H4 (cell line): ENCODE measurements at places on chromosomes 11 and 22. TPM values are rescaled to one million over a fixed set of nuclear protein-coding genes. Genes with fewer than 3 reads are reported as not detected.
A peak's percentile ranks its signal among the peaks of the same experiment; 100 is the strongest.

Gene ALX4
- total RNA-seq: 2.5 and 2.9 TPM in 2 replicates

DNA sequence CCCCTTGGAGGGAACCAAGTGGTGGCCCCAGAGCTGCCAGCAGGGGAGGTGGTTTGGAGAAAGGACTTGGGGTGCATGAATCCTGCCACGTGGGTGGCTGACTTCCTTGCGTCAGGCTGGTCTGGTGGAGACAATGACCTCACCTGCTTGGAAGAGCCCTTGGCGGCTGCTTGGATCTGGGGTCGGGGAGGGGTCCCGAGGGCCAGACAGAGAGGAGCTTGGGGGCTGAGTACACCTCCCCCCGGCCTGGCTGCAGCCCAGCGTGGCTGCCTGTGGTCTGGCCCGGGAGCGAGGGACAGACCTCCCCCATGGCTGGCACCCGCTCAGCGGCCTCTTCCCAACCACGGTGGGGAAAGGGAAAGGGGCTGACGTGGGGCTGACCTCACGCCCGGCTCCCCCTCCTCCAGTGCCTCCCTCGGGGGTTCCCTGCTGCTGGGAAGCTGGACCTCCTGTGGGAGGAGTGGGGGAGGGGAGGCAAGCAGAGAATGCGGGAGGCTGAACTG lies 13.8 kb downstream of the LIF start:
- no peak for DNase-seq

DNA sequence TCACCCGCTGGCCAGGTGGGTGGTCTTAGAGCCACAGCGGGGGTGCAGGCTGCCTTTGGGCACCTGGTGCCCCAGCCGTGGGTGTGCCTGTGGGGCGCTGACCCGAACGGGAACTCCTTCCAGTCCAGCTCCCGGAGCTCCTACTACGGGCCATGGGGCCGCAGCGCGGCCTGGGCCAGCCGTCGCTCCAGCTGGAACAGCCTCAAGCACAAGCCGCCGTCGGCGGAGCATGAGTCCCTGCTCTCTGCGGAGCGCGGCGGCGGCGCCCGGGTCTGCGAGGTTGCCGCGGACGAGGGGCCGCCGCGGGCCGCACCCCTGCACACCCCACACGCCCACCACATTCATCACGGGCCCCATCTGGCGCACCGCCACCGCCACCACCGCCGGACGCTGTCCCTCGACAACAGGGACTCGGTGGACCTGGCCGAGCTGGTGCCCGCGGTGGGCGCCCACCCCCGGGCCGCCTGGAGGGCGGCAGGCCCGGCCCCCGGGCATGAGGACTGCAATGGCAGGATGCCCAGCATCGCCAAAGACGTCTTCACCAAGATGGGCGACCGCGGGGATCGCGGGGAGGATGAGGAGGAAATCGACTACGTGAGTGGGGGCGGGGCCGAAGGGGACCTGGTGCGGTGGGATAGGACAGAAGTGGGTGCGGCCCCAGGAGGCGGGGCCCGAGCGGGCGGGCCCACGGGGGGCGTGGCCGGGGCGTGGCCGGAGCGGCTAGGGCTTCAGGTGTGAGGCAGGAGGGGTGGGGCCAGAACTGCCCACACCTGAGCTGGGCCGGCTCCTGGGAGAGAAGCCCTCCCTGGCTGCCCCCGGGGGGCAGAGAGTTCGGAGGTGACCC lies 91.5 kb downstream of the CACNA1I start:
- DNase-seq: no peak

DNA sequence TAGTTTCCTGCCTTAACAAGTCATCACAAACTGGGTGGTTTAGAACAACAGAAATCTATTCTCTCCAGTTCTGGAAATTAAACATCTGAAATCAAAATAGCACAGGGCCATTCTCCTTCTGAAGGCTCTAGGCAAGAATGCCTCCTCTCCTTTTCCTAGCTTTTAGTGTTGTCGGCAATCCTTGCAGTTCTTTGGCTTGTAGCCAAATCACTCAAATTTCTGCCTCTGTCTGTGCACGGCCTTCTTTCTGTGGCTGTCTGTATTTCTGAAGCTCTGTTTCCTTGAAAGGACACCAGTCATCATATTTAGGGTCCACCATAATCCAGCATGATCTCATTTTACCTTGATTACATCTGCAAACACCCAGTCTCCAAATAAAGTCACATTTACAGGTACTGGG lies 795.5 kb downstream of the METTL15 start:
- no peak for DNase-seq

Gene YAP1
- 32.0 and 41.1 TPM in 2 replicates for total RNA-seq

Gene CTSW
- not detected in 2 replicates for total RNA-seq

DNA sequence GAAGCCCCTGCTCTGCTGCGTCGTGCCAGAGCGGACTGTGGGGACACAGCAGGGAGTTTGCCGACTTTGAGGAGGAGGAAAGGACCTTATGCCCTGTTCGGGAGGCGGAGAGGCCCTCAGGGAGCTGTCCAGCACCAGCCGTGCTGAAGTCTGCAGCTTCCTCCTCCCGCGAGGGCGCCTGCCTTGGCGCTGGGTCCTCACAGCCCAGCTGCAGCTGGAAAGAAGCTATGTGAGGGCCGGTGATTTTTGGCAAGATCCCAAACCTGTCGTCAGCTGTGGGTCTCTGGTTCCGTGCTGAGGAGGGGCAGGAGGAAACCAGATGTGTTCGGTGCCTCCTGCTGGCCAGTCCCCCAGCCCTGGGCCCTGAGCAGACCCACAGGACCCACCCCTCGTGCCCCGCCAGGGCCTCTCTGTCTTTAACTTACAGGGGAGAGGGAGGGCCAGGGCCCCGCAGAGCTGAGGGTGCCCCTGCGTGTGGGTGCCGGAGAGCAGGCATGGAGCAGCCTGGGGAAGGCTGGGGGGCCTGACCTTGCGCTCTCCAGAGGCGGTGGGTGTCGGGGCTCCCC lies 12.0 kb downstream of the BRSK2 start:
- DNase-seq: peak; percentile 51

GRCh38 chr11:24779791-24780190 lies 282.9 kb downstream of the LUZP2 start:
- DNase-seq: peak; percentile 26

GRCh38 chr11:35629914-35630313 lies 11.7 kb downstream of the FJX1 start:
- DNase-seq: peak; percentile 88

Gene LINC01488
- not detected in 2 replicates for total RNA-seq

Gene GRIA4
- 1.0 and 24.9 TPM in 2 replicates for total RNA-seq

GRCh38 chr11:61526956-61527731 lies 18.6 kb downstream of the LRRC10B start:
- no peak for DNase-seq

- no peak for DNase-seq
Observed at GRCh38 chr11:117862019-117862725, 14.3 kb downstream of the FXYD6 start.

DNA sequence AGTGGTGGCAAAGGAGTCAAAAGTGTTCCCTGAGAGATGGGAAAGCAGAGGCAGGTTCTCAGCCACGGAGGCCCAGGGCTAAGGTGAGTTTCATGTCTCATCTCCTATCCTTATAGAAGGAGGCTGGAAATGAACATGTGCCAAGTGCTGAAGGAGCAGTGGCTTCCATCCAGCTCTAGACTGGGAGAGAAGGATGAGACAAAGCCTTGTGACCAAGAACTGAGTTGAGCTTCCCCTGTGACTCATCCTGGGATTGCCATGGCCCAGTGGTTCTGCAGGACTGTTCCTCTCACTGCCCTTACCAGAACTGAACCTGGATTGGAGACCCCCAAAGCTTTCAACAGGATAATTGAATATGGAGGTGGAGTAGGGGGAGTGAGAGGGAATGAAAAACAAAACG lies 16.7 kb upstream of the OR9Q1 start:
- peak; percentile 25 for DNase-seq

DNA sequence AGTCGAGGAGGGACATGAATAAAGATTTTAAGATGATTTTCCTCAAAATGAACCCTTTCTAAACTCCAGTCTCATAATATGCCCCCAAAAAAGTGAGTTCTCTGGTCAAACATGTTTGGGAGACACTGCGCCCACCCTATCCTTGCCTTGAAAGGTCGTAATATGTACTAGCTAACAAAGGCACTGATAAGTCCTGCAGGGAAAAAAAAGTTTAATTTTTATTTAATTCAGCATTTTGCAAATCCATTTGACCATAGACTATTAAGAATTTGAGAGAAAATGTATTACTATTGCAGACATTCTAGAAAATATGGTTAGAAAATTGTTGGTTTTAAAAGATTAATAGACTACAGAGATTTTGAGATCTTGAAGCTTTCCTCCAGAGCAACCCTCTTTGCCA lies 120.6 kb upstream of the ASPHD2 start:
- DNase-seq: no peak

Gene IGSF22
- not detected in 2 replicates for total RNA-seq

Gene CREB3L1
- total RNA-seq: 0.60 and 1.3 TPM in 2 replicates

Gene OTOG
- not detected in 2 replicates for total RNA-seq

DNA sequence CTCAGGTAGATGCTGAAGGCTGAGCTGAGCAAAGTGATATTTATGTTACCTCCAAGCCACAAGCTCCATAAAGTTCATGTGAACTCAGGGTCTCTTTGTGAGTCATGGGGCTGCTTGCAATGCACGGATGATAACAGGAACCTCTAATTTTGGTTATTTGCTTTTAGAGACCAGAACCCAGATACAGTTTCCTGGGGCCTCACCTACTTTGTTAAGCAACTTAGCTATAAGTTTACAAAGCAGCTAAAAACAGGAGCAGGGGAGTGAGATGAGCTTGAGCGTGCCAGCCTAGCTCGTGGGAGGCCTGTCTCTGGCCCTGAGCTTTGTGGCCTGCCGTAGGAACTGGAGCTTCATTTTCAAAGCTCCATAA lies 29.2 kb downstream of the SREBF2 start:
- peak; percentile 48 for DNase-seq

GRCh38 chr11:64321026-64321425 lies 3.1 kb downstream of the PRDX5 start:
- DNase-seq: no peak

DNA sequence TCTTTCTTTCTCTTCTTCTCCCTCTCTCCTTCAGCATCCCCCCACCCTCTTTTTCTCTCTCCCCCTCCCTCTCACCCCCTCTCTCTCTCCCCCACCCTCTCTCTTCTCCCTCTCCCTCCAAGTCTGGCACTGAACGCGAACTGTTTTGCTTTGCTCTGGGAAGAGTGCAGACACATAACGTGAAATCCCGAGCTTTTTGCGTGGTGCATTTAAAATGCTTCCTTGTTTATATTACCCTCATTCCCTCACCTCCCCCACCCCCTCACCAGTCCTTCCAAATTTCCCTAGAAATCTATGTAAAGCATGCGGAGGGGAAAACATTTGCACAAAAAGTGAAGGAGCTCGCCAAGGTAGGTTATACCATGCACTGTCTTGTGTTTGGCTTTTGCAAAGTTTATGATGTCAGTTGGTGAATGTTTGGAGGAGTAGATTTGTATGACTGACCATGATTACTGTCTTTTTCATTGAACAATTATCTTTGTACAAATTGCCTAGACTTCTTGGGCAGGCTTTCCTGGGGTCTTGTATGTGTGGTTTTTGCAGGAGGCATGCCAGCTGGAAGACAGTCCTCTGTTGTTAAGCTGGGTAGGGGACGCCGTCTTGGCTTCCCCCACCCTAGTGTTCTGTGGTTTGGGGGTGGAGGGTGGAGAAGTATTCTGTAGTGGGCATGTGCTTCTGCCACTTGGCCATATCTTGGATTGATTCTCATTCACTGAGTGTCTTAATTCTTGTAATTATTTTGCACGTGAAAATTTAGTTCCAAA lies 123.7 kb upstream of the HSD17B12 start:
- no peak for DNase-seq

Gene UPK2
- not detected in 2 replicates for total RNA-seq

Gene HORMAD2
- total RNA-seq: not detected in 2 replicates

GRCh38 chr22:37498289-37498909 lies 12.2 kb upstream of the MFNG start:
- DNase-seq: no peak

Gene MMP13
- total RNA-seq: 14.9 and 15.8 TPM in 2 replicates

GRCh38 chr22:22700631-22701030 lies 56.2 kb downstream of the GGTLC2 start:
- no peak for DNase-seq

- no peak for DNase-seq
Observed at GRCh38 chr22:23657727-23658126, 25.6 kb upstream of the DRICH1 start.

Gene GDPD4
- not detected in 2 replicates for total RNA-seq

GRCh38 chr22:23107487-23108248 lies 34.1 kb downstream of the RSPH14 start:
- no peak for DNase-seq

Gene SPDYC
- not detected in 2 replicates for total RNA-seq

- DNase-seq: no peak
Observed at GRCh38 chr11:66888282-66888681, 31.4 kb downstream of the LRFN4 start.

- DNase-seq: no peak
Observed at GRCh38 chr11:646214-646613, 9.1 kb downstream of the DRD4 start.

- no peak for DNase-seq
Observed at GRCh38 chr11:115695677-115696364, 191.6 kb upstream of the CADM1 start.

DNA sequence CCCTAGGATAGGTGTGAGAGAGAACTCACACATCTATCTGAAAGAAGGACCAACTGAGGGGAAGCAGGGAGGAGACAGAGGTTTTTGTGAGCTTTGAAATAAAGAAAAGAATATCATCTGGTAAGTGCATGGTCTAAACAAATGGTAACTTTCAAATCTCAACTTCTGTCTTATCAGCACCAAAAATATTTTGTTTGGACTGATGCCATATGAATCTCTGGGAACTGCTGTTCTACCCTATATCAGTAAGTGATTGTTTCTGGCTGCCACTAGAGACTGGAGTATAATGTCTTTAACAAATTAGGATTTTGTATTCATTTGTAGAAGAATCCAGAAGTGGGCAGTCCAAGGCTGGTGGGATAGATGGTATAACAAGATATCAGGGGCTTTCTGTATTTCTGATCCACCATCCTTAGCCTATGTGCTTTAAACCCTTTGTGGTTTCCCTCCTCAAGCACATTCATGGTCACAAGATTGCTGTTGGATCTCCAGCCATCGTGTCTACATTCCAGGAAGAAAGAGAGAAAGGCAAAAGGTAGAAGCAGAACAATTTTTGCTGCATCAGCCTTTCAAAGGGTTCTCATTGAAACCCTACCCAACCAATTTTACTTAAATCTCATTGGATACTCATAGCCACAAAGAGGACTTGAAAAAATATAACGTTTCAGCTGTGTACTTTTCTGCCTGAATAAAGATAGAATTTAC lies 4.7 kb downstream of the HEPHL1 start:
- DNase-seq: no peak
